ENCODE measurements at places on chromosomes 4 and X.

GRCh38 chrX:67922966-67923365 is 379.1 kb downstream of the AR start:
- DNase-seq, result no peak

DNA sequence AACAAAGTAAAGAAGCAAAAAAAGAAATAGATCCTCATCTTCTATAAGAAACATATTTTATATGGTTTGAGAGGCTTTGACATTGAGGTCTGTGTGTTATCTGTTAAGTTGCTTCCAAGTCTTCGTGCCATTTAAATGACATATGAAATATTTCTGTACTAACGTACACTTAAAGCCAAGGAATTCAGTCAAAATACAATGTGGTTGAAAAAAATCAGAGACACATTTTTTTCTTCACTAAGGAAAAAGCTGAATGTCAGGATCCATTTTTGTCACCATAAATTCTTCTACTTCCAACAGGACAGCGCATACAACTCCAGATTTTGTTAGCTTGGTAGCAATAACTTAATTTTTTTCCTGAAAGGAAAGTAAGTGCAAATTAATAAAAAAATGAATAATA is 168.5 kb downstream of the FAT4 start:
- no peak for DNase-seq

DNA sequence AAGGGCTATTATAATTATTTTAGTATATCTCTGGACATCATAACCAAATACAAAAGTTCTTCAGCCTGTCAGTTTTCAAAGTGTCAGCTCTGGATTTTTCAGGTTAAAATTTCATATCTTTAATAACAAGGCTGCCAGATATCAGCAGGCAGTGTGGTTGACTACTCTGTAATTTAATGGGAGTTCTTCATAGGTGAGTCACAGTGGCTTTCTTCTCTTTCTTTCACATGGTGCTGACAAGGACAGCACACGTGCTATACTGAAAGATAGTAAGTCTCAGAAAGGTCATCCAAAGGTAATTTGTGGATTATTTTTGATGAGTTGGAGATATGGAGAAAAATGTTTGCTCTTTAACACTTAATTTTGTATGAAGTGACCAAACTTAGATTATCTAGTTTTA is 43.2 kb downstream of the GALNT7 start:
- peak; percentile 52 for DNase-seq

GRCh38 chr4:27790911-27791310 is 930.3 kb downstream of the STIM2 start:
- no peak for DNase-seq

DNA sequence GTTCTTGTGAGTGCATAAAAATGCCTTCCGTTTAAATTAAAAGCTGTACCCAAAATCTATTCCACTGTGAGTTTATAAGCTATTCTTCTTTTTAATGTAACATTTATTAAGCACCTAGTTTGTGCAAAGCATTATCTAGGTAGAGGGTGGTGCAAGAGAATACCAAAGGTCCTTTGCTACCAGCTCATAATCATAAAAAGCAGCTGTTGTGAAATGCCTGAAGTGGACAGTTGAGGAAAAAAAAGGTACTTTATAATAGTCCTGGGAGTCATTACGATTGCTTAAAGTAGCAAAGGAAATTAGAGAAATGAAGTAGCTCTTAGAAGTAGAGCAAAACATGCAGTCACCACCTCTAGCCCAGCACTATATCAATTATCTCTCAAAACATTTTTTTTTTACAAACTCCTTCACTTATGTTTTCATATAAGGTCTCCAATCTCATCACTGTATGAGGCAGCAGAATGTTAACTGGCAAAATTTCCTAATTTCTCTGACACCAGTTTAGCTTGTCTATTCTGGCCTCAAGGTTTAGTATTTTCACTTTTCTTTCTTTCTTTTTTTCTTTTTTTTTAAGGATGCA is 2.1 kb downstream of the MBNL3 start:
- no peak for DNase-seq

DNA sequence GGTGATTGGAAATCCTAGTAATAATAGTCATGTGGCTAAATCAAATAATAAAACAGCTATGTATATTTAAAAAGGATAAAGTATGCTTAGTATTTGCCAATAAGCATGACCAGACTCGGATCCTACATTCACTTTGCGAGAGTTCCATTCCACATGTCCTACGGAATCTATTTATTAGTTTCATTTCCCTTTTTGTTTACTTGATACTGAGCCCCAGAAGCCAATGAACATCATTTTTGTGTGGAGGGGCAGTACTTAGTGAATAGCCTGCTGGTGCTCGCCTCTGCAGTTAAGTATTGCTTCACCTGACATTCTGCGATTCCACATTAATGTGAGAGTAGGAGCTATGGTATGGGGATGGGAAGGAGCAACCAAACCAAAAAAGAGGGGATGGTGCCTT is 58.5 kb upstream of the NAP1L5 start:
- DNase-seq, result no peak

DNA sequence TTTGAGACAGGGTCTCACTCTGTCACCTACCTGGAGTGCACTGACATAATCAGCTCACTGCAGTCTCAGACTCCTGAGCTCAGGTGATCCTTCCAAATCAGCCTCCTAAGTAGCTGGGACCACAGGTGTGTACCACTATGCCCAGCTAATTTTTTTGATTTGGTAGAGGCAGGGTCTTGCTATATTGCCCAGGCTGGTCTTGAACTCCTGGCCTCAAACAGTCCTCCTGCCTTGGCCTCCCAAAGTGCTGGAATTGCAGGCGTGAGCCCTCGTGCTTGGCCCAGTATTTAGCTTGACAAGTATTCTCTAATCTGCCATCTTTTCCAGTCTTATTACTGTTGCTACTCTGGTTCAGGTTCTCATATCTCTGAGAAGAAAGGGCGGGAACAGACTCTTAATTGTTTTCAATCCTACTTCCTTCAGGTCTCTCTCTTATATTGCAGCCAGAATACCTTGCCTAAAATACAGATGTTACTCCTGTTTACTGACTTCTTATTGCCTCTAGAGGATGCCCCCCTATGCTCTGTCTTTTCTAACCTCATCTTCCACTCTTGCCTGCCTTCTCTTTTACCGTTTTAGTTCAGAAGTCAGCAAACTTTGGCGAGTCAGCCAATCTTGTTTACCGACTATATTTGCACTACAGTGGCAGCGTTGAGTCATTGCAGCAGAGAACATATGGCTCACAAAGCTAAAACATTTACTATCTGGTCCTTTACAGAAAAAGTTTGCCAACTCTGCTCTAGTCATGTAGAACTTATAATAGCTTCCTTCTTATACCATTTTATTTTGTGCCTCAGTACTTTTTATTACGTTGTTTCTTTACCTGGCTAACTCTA is 19.0 kb downstream of the MRPL1 start:
- peak; percentile 25 for DNase-seq

DNA sequence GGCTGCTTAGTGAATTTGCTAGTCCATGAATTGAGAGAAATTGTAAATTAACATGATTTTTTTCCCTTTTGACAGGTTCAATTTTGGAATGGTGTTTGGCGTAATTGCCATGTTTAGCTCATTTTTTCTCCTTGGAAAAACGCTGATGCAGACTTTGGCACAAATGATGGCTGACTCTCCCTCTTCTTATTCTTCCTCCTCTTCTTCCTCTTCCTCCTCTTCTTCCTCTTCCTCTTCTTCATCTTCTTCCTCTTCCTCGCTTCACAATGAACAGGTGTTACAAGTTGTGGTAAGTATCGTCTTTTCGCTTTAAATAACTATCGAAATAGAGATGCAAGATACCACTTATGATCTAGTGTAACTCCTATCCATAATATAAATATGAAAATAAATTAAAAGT is 5.7 kb downstream of the MBTPS2 start:
- DNase-seq, result no peak

DNA sequence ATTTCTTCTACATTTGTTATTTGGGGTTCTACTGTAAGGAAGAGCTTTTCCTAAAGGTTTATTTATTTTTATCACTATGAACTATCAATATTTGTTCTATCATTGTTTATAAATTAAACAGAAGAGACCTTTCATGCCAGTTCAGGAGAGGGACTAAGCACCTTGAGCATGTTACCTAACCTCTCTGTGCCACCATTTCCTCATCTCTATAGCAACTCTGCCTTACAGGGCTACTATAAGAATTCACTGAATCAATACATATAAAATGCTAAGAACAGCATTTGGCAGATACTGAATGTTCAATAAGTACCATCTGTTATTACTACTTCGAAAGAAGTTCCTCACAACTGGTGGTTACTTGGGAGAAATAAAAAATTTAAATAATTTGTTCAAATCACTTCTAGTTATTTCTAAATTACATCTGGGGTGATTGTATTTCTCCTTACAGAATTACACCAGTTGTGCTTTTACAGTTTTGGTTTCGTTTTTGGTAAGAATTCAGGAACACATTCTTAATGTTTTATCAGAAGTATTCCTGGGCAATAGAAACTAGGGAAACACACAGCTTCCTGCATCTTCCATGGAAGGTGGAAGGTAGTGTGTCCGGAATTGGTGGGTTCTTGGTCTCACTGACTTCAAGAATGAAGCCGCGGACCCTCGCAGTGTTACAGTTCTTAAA is 32.9 kb downstream of the EREG start:
- no peak for DNase-seq

- no peak for DNase-seq
Observed at GRCh38 chr4:39442998-39443397, 15.7 kb downstream of the RPL9 start.

DNA sequence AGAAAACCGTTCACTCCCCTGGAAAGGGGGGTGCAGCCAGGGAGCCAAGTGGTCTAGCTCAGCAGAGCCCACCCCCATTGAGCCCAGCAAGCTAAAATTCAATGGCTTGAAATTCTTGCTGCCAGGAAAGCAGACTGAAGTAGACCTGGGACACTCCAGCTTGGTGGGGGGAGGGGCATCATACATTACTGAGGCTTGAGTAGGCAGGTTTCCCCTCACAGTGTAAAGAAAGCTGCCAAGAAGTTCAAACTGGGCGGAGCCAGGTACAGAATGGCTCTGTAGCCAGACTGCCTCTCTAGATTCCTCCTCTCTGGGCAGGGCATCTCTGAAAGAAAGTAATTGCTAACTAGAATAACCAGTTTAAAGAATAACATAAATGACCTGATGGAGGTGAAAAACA is 372.3 kb upstream of the F9 start:
- no peak for DNase-seq

DNA sequence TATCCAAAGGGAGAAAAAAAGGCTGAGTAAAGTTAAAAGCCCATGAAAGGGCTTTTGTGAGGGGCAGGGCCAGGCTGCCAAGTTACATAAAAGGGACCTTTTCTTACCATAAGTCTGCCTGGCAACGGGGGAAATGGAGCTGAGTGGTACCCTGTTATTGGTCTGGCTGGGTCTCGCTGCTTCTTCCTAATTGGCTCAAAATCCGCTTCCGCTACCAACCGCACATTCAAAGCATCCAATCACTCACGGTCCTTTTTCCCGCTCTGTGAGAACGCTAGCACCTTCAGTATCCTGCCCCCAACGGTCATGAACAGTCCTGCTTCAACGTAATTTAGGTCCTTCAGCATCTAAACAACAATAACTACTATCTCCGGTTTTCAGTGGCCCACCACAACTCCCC is 611 bp downstream of the TEX11 start:
- no peak for DNase-seq

DNA sequence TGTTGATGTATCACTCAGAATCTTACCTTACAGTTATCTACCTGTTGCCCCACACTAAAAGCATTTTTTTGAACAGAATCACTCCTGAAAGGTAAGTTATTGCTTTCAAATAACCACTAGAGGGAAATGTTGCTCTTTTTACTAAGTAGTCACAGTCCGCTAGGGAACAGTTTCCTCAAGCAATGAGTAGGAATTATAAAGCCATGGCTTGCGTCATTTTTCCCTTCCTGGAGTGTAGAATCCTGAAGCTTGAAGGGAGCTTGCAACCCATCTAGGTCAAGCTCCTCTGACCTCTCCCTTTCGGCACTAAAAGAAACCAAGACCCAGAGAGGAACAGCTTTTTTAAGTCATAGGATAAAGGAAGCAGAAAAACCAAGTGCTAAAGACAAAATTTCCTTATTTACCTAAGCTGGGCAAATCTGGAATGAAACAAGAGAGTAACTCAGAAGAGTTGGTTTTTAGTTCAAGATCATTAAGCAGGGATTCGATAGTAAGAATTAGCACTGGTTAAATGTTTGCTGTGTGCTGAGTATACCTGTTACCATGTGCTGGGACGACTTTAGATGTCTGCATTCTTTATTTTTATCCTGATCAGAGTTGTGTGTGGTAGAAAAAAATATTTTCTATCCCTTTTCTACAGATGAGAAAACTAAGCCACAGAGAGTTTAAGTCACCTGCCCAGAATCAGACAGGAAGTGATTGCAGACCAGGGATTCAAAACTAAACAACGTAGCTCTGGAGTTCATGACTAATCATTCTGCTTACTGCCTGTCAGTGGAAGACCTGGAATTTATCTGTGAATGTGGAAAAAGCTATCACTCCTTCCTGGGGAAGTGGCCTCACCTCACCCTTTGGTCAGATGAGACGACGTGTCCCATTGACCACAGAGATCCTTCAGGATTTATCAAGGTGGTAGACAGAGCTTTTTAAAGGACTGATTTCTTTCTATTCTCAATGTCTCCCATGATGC is 631.5 kb downstream of the RAB28 start:
- DNase-seq, result peak; percentile 9

DNA sequence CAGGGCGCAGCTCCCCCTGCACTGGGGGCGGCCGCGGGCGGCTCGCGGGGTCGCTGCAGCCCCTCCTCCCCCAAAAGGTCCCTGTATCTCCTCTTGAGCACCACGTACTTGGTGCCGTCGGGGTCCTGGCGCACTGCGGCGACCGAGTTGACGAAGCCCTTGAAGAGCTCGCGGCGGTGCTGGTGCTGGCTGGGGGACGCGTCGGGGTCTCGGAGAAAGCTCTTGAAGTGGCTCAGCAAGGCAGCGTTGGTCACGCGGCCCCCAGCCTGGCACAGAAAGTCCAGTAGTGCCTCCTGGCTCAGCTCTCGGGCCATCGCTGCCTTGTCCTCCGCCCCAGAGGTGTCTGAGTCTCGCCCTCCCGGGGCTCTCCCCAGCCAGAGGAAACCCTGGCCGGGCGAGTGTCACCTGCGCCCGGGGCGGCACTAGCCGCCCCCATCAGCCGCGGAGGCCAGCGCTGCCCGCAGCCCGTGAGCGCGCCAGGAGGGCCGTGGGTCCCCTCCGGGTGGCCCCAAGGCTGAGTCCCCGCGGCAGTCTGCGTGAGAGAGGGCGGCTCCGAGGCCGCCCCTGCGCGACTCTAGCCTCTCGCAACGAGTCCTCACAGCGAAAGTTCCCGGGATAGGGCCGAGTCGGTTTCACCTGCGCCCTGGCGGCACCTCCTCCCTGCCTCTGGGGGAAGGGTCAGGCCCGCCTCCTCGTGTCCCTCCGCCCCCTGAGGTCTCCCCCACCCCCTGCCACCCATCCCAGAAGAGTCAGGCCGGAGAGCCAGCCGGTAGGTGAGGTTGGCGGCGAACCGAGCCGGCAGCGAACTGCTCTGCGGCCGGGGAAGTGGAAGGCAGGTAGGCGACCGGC is at the start of gene SOWAHB:
Gene SOWAHB (minus strand): TSS at position 609 of the 849 bp plus-strand sequence. CDS start 295 bp downstream, at position 314.
- DNase-seq, result no peak

- no peak for DNase-seq
Observed at GRCh38 chr4:185966997-185967775, 101.8 kb upstream of the TLR3 start.

- no peak for DNase-seq
Observed at GRCh38 chr4:102222838-102223409, 122.4 kb downstream of the SLC39A8 start.
